ENCODE measurements at places on chromosomes 2 and 18.
A peak's percentile ranks its signal among the peaks of the same experiment; 100 is the strongest.

- DNase-seq = no peak
Observed at GRCh38 chr2:19228715-19229114, 129.7 kb downstream of the OSR1 start.

DNA sequence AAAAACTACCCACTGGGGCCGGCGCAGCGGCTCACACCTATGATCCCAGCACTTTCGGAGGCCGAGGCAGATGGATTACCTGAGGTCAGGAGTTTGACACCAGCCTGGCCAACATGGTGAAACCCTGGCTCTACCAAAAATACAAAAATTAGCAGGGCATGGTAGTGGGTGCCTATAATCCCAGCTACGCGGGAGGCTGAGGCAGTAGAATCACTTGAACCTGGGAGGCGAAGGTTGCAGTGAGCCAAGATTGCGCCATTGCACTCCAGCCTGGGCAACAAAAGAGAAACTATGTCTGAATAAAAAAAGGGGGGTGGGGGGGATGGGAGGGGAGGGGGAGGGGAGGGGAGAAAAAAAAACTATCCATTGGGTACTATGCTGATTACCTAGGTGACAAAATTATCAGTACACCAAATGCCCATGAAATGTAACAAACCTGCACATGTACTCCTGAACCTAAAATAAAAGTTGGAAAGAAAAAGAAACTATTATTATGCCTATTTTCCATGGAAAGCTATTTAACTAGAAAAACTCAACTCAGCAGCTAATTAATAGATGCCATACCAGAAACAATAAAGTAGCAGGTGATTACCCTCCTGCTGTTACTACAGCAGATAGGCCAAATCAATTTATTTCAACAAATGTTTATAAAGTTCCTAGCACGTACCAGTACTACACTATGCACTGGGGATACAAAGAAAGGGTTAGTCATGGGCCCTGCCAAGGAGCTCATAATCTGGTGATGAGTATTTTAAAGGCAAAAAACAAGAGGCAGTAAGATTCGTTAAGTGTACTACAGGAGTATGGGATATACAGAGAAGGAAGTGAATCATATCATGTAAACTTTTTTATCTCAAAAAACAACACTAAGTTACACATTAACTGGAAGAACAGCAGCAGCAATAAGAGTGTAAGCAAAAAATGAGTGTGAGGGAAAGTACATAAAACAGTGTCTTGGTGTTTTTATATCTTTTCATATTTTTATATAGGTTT lies 112.8 kb upstream of the SLC39A10 start:
- no peak for DNase-seq

DNA sequence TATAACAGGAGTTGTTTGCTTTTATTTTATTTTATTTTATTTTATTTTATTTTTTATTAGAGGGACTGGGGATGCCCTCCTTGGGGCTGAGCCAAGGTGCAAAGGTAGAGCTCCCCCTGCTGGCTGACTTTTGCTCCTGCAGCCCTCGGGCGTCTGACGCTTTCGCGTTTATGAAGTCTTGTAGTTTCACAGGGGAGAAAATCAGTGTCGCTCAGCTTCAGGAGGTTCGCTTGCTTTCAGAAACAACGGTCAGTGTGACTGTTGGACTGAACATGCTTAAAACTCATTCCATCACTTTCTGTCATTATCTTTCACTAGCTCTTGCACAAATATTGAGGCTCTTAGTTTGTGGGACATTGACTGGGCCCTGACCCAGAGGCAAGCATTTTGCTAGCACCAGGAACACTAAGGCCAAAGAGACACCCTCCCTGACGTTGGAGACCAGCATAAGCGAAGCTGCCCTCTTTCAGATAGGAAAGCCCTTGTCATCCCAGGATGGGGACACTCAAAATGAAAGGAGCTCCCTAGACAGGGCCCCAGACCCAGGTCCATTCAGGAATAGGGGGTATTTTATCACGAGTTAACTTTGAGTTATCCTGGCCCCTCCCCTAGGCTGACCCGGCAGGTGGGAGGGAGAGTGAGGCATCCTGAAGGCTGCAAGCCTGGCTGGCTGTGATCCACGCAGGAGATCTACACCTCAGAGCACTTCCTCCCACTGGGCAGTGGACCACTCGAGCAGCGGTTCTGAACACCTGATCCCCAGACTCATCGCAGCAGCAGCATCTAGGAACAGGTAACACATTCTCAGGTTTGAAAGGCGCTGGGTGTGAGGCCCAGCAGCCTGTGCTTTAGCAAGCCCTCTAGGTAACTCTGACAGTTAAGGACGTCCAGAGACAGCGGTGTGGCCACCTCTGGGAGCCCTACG lies 34.4 kb downstream of the LGALSL start:
- DNase-seq = peak; percentile 79

- DNase-seq = no peak
Observed at GRCh38 chr2:136143603-136144451, 25.9 kb upstream of the CXCR4 start.

- no peak for DNase-seq
Observed at GRCh38 chr2:34736482-34736881, 1137.4 kb upstream of the FAM98A start.

- DNase-seq = no peak
Observed at GRCh38 chr2:214096208-214096715, 314.6 kb upstream of the VWC2L start.

DNA sequence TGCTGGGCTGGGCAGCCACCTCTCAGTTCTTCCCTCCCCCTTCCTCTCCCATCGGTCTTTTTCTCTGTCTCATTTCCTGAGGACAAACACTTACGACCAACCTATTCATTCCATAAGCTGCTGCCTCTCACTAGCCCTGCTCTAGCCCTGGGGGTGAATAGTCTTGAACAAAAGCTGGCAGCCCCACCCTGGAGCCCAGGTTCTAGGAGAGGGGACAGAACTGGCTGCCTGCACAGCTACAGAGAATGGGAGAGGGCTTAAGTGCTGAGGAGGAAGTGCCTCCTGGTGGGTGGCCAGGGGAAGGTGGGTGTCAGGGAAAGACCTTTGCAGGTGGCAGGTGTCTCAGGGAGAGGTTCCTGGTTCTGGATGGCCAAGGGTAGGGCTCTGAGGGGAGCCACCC lies 22.8 kb downstream of the ANO7 start:
- no peak for DNase-seq

DNA sequence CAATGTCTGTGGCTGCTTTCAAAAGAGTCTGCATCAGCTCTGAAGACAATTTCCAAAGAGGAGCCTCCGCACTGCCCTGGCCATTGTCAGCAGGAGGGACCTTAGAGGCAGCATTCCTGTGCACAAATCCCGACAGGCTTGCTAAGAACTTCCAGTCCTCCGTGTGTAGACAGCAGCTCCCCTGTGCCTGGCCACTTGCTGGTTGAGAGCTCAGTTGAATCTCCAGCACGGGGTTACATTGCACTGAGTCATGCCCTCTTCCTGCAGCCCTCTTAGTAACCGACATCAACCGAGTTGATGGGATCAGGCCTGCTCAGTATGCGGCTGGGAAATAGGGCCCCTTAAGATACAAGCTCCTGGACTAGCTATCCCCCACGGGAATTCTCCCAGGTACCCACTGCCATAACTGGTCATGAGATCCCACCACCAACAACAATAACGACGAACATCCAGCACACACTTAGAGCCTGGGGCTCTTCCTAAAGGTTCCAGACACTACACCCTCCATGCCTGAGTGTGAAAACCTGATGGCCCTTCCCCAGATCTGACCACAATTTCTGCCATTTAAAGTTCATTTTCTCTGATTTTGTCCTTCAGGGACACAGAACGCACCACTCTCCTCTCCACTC lies 12.0 kb downstream of the ATP6V1B1 start:
- DNase-seq = no peak

GRCh38 chr2:26347286-26347865 lies 787 bp upstream of the ADGRF3 start:
- DNase-seq = no peak

GRCh38 chr2:130823886-130824491 lies 12.7 kb upstream of the ARHGEF4 start:
- peak; percentile 5 for DNase-seq

DNA sequence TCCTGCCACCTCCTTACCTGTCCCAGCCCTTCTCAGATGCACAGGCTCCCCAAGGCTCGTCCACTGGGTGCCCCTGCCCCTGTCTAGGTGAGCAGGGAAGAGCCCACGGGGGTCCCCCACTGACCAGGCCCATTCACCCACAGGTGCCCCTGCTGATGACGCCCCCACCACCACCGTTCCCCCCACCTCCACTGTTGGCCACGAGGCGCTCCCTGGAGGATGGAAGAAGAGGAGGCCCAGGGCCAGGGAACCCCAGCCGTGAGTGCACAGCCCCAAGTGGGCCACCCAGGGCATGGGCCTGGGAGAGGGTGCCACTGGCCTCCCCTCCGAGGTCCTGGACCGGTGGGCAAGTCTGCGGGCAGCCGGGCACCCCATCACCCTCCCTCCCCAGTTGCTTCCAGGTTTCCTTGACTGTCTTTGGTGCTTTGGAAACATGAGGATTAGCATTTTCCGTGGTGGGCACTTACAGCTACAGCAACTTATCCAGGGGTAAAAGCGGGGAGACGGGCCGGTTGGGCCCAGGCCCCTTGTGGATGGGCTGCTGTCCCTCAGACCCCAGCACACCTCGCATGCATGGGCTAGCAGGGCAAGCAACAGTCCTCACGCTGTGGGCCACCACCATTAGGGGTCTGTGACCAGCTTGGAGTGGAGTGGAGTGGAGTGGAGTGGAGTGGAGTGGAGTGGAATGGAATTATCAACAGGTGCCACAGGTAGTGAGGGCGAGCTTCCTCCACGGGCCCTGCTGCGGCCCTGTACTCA lies 13.2 kb upstream of the KLHL30 start:
- no peak for DNase-seq

DNA sequence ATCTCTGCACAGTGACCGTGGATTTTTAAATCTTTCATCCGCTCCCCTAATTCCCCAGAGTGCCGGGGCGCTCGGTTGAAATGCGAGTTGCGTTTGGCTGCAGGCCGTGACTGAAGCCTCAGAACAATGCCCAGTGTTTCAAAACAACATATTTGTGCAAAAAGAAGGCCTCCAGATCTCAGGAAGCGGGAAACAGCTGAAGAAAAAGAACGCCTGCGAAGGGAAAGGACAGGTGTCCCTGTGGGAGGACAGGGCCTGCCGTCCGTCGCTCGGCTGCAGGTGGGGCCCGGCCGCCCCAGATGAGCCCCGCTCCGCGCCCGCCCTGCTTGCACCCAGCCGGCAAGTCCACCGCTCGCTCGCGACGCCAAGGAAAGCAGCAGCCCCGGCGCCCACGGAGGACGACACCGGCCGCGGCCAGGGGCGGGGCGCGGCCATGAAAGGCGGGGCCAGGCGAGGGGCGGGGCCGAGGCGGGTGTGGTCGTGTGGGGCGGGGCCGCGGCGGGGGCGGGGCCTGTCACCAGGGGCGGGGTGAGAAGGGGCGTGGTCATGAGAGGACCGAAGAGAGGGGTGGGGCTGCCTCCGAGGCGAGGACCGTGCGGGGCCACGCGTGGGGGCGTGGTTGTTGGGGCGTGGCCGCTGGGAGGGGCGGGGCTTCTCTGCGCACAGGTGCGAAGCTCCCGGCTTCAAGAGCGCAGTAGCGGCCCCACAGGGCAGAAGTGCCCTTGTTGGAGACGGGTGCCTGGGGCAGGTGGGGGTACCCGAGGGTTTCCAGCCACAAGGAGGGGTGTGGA lies 17.6 kb upstream of the BOK start:
- DNase-seq = peak; percentile 41

DNA sequence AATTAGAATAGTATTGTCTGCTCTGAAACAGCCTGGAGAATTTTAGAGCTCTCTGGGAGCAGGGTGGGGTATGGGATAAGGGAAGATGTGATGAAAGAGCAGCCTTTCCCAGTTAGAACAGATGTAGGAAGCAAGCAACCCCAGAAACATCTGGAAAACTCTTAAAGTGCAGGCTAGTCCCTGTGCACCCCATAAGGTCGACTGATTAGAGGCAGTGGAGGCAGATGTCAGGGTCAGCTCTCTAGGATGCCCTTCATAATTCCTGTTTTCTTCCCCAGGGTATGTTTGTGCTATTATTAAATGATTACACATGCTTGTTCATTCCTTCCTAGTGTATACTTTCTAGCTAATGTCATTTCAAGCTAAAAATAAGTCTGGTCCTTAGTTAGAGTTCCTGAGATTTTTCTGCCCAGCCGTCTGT lies 41.7 kb downstream of the PTPRM start:
- no peak for DNase-seq

DNA sequence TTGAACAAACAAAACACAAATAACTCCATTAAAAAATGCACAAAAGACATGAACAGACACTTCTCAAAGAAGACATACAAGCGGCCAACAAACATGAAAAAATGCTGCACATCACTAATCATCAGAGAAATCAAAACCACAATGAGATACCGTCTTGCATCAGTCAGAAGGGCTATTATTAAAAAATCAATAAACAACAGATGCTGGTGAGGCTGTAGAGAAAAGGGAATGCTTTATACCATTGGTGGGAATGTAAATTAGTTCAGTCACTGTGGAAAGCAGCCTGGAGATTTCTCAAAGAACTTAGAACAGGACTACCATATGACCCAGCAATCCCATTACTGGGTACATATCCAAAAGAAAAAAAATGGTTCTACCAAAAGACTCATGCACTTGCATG lies 37.8 kb downstream of the GPR155 start:
- DNase-seq = no peak

DNA sequence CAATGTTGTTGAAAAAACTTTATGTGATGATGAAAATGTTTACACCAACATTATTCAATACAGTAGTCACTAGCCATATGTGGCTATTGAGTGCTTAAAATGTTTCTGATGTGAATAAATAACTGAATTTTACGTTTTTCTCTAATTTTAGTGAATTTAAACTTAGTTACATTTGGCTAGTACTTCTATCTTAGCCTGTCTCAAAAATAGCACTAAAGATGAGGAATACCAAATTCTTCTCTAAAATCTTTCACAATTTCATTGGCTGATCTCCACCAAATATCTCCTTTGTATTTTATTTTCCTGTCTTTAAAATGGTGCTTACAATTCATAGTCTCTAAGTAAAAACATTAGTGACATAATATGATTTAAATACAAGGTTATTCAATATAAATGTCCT lies 83.7 kb upstream of the RND3 start:
- DNase-seq = no peak

DNA sequence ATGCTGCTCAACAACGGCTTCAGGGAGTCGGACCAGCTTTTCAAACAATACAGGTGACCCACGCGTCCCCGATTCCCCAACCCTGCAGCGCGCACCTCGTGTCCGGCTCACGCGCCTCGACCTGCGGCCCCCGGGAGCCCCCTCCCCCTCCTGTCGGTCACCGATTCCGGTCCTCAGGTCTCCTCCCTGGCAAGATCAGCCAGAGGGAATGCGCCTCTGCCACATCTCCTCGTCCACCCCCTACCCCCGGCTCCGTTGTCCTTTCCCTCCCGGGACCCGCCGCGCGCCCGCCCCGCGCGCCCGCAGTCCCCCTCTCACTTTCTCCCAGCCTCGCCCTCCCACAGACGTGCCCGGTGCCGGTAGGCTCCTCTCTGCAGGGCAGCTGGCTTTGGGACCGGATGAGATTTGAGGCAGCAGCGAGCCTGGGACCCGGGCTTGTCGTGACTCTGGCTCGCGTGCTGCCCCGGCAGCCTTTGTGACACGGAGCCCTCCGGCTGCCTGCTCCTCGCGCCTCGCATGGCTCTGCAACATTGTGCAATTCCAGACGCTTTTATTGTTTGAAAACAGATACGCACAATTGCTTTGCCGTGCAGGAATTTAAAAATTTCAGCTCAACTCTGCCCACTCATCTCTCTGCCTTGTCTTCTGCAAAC lies 558 bp downstream of the TTC39C start:
- DNase-seq = no peak

Measured in stimulated activated CD4-positive, alpha-beta T cell treated with anti-CD3 and anti-CD28 coated beads, Interleukin-1b, Interleukin-23, amount 100 ng/mL, for 1 hour (primary cell).